ENCODE measurements at places on chromosomes 3 and 15.

DNA sequence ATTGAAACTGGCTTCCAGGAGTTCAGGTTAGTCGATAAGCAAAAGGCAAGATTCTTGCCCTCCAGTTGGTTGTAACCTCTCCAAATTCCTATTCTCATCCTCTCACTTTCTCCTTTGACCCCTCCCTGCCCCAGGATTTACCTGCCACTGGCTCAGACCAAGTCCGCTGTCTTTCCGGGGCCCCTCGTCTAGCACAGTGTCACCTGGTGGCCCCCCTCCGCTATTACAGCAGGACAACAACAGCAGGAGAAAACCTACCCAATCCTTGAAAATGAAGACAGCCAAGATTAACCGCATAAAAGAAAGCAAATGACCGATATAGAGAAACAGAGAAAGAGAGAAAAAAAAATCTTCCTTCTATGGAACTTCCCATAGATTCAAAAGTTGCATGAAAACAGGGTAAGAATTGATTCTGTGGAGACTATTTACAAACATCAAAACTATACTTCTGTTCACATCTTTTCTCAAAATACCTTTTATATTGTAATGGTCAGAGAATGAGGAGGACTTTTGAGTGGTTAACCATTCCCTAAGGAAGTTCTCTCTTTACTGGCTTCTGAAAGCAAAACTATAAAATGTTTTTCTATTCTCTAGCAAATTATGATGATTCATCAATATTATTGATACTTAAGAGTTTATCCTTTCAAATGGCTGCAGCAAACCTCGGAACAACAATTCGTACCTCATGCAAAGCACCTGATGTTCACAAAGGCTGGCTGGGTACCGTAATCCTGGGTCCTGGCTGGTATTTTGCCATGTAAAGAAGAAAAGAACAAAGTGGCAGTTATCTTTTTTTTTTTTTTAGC lies 10.0 kb upstream of the ST8SIA2 start:
- no peak for DNase-seq

DNA sequence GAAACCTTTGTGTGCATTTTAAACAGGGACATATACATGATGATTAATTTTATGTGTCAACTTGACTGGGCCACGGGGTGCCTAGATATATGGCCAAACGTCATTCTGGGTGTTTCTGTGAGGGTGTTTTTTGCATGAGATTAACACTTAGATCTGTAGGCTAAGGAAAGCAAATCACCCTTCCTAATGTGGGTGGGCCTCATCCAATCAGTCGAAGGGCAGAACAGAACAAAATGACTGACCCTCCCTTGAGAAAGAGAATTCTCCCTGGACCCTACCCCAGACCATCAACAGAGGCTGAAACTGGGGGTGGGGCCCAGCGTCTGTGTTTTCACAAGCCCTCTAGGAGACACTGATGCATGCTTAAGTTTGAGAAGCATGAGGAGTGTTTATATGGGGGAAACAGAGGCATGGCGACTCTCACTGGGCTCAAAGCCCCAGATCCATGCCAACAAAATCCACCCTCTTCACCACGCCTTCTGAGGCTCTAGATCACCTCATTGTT lies 56.2 kb downstream of the ITGA11 start:
- no peak for DNase-seq

DNA sequence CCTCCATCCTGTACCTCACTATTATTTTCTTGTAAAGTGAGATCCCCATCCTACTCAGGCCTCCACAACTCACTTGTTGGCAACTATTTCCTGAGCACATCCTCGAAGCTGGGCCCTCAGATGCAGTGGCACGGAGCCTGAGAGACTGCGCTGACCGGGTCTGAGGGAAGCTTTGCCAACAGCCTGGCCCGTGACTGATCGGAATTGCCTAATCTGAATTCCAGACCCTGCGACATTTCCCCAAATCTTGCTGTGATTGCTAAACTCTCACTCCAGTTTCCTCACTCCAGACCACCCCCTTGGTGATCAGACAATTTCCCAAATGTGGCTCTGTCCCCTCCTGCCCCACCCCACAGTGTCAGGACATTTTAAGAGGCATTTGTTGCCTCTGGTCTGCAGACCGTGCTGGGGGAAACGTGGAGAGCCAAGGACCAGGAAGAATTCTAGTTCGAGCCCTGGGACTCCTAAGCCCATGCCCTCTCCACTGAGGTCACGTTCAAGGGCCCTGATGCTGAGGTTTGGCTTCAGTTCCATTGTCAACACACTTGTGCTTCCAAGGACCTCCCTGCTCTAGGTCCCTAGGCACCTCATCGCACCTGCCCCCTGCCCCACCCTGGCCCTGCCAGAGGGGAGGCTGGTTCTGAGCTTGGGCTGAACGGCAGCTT lies 22.8 kb downstream of the KLHL25 start:
- DNase-seq, result no peak

- DNase-seq, result no peak
These were observed 180.7 kb downstream of the SLCO3A1 start for GRCh38 chr15:92034227-92034626.

- no peak for DNase-seq
These were observed 62.0 kb upstream of the SLC2A2 start for GRCh38 chr3:171088496-171088895.

DNA sequence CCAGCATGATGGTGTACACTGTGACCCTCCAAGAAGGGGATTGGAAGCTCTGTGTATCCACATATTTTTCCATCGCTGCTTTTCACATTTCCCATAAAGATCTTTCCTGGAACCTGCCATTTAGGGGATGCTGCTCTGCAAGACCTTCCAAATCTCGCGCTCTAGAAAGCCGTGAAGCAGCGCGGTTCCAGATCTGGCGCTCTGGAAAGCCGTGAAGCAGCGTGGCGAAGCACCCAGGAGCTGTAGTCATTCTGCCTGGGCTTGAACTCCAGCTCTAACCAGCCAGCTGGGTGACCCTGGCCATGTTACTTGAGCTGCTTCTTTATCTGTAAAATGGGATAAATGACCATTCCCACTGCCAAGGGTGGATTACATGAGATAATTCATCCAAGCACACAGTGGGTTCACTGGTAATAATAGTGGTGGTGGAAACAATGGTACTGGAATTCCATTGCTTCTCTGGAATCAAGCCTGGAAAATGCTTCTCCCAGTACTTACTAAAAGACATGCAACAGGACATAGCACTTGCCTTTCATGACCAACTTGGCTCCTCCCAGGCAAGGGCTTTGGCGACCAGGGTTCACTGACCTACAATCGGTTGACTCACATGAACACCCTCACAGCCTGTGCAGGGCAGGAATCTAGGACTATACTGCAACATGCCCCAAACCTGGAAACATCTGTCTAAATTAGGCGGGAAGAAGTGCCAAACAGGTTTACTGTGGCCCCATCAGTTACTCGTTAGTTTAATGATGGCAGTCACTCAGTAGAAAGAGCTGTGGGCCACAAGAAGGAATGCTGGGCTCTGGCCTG lies 70.7 kb downstream of the XXYLT1 start:
- no peak for DNase-seq

- no peak for DNase-seq
These were observed 178.5 kb upstream of the P2RY1 start for GRCh38 chr3:152656214-152656971.

DNA sequence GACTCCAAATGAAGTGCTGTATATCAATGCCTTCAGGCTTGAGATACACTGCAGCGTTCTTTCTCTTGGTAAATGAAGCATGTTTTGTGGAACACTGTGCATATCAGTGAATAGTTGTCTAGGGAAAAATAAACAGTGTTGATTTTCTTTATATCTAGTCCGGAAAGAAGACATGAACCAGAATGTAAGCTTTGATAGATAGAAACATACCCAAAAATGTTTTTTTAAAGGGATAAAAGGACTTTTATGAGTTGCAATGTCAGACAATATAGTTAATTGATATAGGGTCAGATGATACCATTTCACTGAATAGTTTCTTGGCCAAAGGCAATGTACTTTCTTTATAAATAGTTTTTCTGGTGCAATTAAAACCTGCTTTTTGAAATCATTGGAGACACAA lies 1037.8 kb downstream of the OTOL1 start:
- no peak for DNase-seq

- no peak for DNase-seq
These were observed 4.0 kb upstream of the TMEM89 start for GRCh38 chr3:48625600-48625999.

- no peak for DNase-seq
These were observed 16.7 kb upstream of the EIF1B start for GRCh38 chr3:40292637-40293349.

DNA sequence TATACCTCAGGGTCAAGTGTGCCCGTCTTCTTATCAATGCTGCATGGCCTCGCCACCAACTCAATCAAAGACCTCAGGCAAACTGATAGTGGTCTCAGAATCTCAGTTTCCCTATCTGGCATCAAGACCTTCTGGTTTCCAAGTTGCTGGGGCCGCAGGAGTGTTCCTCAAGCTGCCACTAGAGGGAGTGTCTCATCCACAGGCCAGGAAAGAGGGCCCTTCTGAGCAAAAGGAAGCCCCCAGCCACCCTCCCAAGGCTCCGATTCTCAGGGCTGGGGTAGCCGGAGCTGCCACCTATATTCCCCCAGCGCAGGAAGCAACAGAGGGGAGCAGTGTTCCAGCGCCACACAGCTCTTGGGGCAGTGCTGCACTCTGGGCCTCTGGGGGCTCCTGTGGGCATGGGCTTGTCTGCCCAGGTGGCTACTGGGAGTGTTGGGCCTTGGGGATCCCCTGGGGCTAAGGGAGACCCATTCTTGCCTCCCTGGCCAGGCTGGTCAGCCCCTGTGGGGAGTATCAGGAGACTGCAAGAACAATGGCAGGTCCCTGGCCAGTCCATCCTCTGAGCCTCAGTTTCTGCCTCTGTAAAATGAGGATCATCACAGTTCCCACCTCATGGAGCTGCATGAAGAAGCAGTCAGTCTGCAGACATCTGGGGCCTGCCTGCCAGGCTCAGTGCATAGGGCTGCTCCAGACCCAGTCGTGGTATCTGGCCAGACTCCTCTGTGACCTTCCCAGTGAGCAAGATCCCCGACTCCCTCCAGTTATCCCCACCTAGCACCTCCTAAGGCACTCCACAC lies 23.4 kb upstream of the SEC13 start:
- no peak for DNase-seq

GRCh38 chr3:85495602-85496001 lies 536.8 kb downstream of the CADM2 start:
- DNase-seq, result no peak

DNA sequence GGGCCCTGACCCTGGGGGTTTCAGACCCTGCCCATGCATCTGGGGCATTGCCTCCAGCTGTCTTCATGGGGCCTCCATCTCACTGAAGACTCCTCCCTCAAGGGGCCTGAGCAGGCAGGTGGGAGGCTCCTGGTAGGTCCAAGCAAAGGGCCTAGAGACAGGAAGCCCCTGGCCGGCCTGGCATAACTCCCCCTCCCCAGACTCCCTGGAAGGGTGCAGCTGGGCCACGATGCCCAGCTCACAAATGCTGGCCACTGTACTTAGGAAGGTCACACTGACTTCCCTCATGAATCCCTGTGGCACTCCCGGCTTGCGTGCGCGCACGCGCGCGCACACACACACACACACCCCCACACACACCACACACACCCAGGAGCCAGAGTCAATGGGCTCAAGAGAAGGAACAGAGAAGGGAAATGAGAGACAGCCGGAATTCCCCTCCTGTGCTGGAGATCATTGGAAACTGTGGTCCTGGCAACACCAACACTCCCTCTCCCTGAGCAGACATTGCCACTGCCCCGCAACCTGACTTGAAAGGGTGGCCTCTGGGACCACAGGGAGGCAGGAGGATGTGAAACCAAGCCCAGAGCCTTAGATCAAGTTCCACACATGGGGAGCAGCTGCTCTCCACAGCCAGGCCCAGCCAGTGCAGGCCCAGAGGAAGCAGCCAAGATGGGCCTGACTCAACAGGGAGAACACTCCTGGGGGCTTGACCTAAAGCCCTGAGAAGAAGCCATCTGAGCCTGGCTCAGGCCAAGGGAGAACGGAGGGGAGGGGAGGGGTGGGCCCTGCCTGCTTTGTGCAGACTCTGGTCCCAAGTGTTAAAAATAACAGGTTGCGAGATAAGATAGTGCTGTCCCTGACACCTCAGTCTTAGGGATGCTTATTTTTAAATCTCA lies 69.7 kb downstream of the SCN5A start:
- no peak for DNase-seq

- DNase-seq, result no peak
These were observed 15.1 kb upstream of the TIPARP start for GRCh38 chr3:156659260-156659659.

DNA sequence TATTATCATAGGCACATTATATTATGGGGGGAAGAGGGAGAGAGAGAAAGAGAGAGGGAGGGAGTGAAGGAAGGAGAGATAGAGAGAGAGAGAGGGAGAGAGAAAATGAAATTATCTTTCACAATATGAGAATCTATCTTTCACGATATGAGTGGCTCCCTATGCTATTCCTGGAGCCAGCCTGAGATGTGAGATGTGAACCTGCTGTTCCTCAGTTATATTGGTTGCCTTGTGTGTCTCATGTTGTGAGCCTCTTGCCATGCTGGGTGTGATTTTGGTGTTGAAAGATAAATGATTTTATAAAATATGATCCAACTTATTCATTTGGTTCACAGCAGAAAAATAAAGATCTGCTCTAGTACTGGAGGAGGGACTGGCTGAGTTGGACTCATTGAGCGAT lies 148.7 kb downstream of the PPM1L start:
- DNase-seq, result no peak

GRCh38 chr3:151923901-151924300 lies 50.5 kb downstream of the SUCNR1 start:
- DNase-seq, result no peak

DNA sequence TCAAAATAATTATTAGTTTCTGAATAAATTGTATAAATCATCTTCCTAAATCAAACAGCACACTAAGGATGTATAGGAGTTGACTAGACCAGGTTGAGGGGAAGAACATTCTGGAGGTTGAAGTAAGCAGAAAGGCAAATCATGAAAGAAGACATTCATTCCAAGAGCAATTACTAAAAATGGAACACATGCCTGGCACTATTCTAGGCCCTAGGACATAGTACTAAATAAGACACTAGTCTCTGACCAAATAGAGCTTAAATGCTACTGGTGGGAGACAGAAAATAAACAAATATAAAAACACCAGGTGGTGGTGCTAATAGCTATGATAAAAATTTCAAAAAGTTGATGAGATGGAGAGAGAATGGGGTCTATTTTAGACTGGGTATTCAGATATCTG lies 190.1 kb downstream of the TBC1D5 start:
- DNase-seq, result no peak

GRCh38 chr3:18680758-18681157 lies 255.6 kb upstream of the SATB1 start:
- no peak for DNase-seq

DNA sequence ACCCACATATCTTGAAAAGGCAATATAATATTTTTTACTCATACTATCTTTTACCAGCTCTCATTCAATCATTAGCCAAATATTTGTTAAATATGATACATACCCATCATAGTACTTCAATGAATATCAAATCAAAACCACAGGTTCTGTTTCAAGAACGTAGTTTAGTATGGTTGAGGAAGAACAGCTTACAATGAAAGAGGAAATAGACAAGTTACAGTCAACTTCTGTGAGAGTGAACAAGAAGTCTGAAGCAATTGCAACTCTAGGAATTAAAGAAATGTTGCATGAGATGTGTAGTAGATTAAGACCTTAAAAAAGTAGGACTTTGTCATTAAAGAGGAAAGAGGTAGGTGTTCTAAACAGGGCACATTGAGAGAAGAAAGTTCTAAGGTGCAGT lies 9.3 kb downstream of the BCHE start:
- no peak for DNase-seq

- no peak for DNase-seq
These were observed 156.8 kb downstream of the FOXB1 start for GRCh38 chr15:60160909-60161308.

GRCh38 chr15:65059931-65060596 lies 7.7 kb downstream of the RASL12 start:
- no peak for DNase-seq

All from cerebellar nuclear complex (tissue), 1 donor.